ENCODE measurements at places on chromosomes 6 and 20.
A peak's percentile ranks its signal among the peaks of the same experiment; 100 is the strongest.

- DNase-seq = no peak
These were observed 13.5 kb downstream of the NCOA7 start for GRCh38 chr6:125804264-125804663.

DNA sequence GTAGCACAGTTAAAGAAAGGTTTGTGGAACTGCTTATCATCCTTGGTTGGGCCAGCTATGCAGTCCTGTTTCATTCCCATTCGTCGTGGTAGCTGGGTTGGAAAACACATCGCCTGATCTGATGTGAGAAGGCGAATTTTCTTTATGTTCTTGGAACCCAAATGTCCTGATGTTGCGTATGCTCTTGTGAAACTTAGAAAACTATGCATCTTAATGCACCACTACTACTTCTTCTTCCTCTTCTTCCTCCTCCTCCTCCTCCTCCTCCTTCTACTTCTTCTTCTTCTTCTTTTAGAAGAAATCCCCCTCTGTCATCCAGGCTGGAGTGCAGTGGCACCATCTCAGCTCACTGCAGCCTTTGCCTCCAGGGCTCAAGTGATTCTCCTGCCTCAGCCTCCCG is 381.6 kb downstream of the UTRN start:
- no peak for DNase-seq

DNA sequence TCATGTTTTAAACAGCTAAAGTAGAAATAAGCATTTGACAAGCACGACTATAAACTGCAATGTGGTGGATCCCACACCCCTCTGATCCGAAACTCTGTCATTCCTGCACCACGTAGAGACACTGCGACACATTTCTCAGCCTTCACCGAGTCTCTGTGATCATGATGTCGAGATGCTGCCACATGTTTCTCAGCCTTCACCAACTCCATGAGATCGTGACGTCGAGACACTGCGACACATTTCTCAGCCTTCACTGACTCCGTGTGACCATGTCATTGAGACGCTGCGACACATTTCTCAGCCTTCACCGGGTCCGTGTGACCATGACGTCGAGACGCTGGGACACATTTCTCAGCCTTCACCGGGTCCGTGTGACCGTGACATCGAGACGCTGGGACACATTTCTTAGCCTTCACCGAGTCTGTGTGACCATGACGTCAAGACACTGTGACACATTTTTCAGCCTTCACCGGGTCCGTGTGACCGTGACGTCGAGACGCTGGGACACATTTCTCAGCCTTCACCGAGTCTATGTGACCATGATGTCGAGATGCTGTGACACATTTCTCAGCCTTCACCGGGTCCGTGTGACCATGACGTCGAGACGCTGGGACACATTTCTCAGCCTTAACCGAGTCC is 143.0 kb downstream of the TTLL2 start:
- no peak for DNase-seq

DNA sequence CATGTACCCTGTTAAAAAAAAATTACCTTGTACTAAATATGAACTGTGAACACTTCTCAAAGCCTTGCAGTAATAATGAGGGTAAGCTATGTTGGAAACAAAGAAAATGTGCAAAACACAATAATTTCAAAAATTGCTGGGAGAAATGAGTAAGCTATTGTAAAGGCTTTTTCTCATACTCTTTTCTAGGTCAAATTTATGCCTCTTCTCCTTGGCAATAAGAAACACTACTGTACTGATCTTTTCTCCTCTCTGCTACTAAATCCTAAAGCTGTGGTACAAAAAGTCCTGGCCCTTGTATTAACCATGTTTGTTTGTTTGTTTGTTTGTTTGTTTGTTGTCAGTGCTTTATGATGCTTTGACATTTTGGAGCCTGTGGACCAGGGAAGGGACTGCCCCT is 17.5 kb upstream of the HUS1B start:
- no peak for DNase-seq

GRCh38 chr20:8212286-8212685 is 80.2 kb downstream of the PLCB1 start:
- DNase-seq = peak; percentile 19

- DNase-seq = no peak
These were observed 112.6 kb upstream of the SLC24A3 start for GRCh38 chr20:19099596-19100545.

- DNase-seq = peak; percentile 66
These were observed 191.1 kb upstream of the CCN2 start for GRCh38 chr6:132142308-132142707.

GRCh38 chr6:4560221-4561077 is 215.8 kb upstream of the CDYL start:
- DNase-seq = no peak

DNA sequence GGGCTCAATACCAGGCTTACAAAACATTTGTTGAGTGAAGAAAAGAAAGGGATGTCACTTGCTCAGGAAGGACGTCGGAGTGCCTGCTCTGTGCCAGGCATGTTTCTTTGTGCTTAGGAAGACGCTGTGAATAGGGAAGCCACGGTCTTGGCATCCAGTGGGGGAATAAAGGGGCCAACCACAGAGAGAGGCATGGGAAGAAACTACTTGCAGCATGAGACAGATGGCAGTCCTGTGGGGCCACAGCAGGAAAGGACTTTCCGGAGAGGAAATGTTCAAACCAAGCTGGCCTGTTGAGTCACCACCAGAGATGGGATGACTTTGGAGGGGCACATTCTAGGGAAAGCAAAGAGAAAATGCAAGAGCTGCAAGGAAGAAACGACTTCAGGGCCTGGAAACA is 173.2 kb downstream of the CDH26 start:
- DNase-seq = peak; percentile 18

All from fibroblast of skin of back (primary cell).